ENCODE measurements at places on chromosomes 11 and 22.

GRCh38 chr11:35851342-35851741 lies 92.5 kb upstream of the LDLRAD3 start:
- DNase-seq: no peak

- DNase-seq: no peak
Observed at GRCh38 chr11:115208808-115209259, 295.4 kb downstream of the CADM1 start.

GRCh38 chr11:93072229-93072914 lies 102.9 kb downstream of the MTNR1B start:
- no peak for DNase-seq

GRCh38 chr11:124877631-124877909 lies 12.3 kb downstream of the ROBO3 start:
- DNase-seq: no peak

DNA sequence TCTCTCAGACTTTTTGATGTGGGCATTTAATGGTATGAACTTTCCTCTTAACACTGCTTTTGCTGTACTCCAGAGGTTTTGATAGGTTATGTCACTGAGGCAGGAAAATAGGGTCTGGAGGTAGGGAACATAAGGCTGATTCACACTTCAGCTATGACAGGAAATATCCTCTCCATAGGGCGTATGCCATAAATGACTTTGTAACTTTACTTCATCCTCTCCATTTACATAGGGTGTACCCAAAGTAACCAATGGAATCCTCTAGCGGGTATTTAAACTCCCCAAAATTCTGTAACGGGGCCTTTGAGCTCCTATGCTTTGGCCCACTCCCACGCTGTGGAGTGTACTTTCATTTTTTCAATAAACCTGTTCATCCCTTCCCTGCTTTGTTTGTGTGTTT lies 49.5 kb downstream of the OR2AT4 start:
- DNase-seq: no peak

GRCh38 chr11:45593992-45594391 lies 71.4 kb downstream of the CHST1 start:
- no peak for DNase-seq

DNA sequence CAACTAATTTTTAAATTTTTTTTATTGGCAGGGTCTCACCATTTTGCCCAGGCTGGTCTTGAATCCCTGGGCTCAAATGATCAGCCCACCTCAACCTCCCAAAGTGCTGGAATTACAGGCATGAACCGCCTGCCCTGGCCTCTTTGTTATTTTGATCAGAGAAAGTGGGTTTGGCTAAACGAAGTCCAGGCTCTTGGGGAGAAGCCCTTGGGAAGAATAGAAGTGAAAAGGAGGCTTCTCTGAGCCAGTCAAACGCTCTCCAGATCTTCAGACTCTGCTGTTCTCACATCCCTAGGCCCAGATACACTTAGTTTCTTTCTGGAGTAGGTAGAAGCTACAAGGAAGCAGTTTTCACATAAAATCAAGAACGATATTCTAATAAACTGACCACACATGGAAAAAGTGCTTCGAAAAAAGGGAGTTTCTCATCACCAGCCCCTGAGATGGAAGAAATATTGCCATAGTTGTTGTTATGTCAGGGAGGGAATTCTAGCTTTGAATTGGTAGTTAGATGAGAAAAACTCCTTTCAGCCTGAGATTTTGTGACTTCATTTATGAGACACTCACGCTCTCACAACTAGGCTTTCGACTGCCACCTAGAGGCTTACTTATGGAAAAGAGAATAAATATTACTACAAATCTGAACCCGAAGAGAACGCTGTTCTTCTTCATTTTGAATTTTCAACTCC lies 41.7 kb upstream of the AQP11 start:
- no peak for DNase-seq

- no peak for DNase-seq
Observed at GRCh38 chr11:95922099-95922498, 1.8 kb downstream of the MTMR2 start.

DNA sequence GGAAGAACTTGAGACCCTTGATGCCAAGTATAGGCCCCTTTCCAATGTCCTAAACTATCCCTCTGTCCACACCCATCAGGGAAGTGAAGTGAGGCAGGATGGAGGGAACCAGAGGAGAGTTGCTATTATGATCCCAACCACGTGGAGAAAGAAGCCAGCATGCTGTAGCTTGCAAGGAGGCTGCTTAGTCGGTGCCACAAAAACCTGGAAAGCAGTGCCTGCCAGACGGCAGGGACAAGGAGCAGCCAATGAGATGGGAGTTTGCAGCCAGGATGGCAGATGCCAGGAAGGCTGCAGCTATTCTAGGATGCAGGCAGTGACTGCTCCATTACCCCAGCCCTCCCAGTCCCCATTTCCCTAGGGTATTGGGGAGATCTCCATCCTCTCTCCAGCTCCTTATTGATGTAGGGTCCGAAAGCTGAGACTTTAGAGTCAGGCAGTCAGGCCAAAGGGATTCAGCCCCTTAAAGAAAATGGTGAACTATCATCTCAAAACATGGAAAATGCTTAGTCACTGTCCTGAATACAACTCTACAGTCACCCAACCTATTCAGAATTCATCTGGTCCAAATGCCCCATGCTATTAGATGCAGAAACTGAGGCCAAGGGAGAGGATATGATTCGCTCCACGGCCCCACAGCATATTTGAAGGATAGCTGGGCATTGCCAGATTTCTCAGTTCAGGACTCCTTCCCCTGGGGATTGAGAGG lies 18.4 kb upstream of the LRRC55 start:
- no peak for DNase-seq

- no peak for DNase-seq
Observed at GRCh38 chr11:88363004-88363403, 25.5 kb upstream of the CTSC start.

DNA sequence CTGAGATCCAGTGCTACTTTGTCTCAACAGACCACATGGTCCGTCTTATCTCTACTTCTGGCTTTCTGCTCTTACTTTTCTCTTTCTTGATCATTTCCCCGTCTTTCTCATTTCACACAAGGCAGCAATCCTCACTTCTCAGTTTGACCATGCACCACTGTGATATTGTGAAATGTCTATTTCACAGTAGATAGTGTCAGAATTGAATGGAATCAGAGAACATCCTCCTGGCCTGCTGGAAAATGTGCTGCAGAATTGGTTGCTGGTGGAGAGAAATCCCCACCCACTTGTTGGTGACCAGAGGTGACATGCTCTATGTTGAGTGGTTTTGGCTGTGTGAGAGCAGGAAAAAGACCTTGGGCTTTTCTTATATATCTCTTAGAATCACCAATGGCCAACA lies 57.8 kb upstream of the RCN1 start:
- DNase-seq: no peak

GRCh38 chr11:128985880-128986279 lies 43.2 kb upstream of the TP53AIP1 start:
- no peak for DNase-seq

DNA sequence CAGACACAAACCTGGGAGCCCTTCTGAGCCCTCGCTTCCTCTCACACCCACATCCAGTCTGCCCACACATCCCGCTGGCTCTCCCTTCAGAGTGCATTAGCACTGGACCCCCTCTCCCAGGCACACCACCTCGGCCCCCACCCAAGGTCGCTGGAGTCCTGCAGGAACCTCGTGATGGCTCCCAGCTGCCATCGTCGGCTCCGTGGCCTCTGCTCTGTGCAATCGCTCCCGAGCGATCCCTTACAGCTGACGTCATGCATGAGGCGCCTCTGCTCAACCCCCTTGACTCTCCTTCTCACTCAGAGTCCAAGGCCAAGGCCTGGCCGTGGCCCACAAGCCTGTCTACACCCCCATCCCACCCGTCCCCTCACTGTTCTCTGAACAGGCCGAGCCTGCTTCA lies 183.9 kb downstream of the EFCAB6 start:
- DNase-seq: no peak

- DNase-seq: no peak
Observed at GRCh38 chr11:85431319-85431718, 195.8 kb downstream of the DLG2 start.

GRCh38 chr11:27248576-27249509 lies 114.2 kb downstream of the CCDC34 start:
- no peak for DNase-seq

DNA sequence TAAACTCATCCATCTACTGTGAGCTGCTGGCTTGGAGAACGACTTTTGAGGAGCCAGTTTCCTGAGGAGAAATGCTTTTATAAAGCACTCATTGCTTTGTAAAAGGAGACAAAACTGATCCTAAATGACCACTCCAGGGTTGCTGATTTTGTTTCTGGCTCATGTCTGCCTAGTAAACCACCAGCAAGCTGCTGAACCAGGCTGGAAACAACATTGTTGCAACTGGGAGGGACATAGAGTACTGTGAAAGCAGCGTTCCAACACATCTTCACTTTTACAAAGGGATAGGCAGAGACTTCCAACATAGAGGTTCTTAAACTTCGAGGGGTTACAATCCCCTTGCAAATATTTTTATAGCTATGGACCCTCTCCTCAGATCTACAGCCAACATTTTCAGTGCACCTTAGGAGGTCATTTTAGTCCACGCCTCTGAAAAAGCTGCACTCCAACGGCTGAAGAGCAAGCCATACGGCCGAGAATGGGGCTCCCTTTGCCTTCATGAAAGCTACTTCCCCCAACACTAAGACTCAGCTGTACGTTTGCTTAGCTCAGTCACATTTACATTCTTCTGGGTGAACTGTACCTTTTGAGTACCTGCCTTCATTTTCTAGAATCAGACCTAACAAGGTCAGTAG lies 54.7 kb downstream of the PANX1 start:
- DNase-seq: no peak

DNA sequence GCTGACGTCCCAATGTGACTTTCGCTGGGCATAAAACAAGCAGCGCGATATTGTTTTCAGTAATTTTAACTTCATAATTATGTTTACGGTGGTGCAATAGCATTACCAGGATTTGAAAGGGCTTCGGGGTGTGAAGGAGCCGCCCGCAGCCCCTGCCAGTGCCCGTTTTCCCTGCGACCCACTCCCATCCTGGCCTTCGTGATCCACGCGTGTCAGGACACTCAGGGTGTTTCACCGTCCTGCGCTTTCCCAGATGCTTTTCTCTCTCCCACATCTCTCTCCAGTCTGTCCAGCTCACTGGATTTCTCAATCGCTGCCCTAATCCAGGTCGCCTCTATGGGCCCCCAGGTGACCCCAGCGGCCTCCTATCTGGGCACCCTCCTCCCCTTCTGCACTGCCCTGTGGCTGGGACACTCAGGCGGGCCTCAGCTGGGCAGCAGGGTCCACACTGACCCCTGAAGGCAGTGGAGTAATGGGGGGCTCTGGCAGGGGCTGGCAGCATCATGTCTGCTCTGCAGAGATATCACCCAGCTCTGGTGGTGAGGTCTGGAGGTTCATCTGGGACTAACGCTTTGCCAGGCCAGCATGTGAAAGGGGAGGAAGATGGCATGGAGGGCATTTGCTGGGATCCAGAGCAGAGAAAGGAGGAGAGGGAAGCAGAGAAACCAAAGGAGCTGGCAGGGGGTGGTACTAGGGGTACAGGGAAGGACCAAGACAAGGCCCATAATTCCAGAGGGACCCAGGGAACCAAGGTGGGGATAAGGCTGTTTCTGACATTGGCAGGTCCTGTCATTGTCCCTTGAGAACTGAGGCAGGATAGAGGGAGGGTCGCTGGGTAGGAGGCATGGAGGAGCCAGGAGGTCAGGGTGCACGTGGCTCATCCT lies 622.8 kb downstream of the BRD1 start:
- no peak for DNase-seq

DNA sequence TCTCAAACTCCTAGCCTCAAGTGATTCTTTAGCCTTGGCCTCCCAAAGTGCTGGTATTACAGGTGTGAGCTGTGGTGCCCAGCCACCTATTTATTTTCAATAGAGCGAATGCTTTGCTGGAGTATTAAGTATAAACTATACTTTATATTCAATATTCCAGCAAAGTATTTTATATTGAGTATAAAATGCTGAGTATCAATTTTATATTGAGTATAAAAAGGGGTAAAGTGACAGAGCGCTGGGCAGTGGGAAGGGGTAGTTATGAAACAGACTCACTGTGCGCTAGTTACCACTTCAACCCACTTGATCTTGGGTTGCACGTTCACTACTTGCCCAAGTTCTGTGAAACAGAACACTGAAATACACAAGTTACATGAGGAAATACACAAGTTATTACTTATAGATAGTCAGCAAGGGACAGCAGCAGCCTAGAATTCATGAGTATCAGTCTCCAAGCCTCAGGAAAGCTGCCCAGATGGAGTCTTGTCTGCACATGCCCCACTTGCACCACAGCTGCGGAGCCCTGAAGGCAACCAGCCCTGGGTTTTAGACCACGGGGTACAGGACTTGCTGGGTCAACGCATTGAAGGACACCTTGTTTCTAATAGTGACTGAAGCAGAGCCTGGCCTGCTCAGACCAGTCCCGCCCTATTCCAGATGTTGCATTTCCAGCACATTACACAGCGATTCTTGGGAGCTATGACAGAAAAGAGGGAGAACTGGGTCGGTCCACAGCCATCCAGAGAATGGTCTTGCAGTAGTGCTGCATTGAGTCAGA lies 51.6 kb upstream of the SYT13 start:
- no peak for DNase-seq

DNA sequence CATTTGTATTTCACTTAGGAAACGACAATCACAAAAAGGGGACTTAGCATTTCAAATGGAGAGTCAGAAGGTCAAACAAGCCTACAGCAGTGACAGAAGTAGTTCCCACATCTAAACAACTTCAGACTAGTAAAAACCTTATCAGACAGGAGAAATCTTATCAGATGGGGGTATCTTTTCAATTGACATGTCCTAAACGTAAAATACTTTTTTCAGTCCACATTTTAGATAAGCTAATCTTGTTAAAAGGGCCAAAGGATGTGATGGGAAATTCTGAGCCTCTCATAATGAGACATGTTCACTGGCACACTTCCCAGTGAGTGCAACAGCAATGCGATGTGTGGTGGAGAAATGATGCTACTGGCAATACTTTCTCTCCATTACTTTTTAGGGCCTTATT lies 2.4 kb downstream of the MAPK1 start:
- DNase-seq: no peak

GRCh38 chr11:97325693-97326092 lies 935.9 kb downstream of the JRKL start:
- no peak for DNase-seq

GRCh38 chr11:64893194-64894069 lies 15.0 kb upstream of the EHD1 start:
- no peak for DNase-seq

DNA sequence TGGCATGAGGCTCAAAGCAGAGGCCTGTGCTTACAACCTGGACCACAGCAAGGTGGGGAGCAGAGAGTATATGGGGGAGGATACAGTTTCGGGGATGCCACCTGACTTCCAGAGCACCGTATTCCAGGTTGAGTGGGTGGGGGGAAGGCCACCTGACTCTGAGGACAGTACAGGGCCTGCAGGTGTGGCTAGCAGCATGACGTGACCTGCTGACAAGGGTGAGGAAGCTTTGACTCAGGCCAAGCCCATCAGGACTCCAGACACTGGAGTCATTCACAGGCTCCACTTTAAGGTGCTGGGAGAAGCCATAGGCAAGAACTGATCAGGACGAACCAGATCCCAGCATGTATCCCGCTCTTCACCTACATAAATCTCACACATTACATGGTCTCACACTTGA lies 34.6 kb upstream of the CRTAM start:
- DNase-seq: no peak
